ENCODE measurements at places on chromosomes 4 and X. TPM values are rescaled to one million over a fixed set of nuclear protein-coding genes. Genes with fewer than 3 reads are reported as not detected.

GRCh38 chrX:18985186-18985435, 1.2 kb upstream of the PHKA2 start:
- DNase-seq = no peak

DNA sequence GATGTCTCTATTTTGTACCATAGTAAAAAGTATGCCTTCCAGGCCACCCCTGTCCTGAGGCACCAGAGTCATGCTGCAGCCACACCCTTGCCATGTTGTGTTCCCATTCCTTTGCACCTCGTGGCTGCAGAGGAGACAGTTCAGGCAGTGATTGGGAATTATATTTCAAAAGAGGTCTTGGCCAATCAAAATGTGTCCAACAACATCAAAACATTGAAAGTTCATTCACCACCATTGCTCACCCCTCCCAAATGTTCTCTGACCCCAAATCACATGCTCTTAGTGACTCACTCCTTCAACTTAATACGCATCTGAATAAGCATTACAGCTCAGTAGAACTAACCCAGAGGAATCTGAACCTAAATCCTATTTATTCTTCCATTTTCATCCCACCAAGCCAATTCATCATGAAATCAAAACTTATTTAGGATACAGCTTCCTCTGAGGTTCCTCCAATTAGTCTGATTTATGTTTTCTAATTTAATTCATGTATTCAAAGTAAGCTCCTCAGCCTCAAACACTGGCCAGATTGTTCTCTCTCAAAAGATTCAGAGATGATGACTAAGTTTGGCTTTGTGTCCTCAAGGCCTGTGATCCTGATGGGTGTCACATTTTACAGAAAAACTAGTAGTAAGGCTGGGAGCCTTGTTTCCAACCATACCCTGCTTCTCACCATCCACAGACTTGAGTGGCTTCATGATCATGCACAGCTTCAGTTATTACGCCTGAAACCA, 323.2 kb upstream of the INTU start:
- DNase-seq = no peak

- no peak for DNase-seq
Observed at GRCh38 chr4:37243722-37244582, 591 bp upstream of the NWD2 start.

GRCh38 chr4:80360900-80361299, 25.4 kb downstream of the CFAP299 start:
- no peak for DNase-seq

- DNase-seq = no peak
Observed at GRCh38 chr4:184388106-184388505, 86.2 kb downstream of the IRF2 start.

DNA sequence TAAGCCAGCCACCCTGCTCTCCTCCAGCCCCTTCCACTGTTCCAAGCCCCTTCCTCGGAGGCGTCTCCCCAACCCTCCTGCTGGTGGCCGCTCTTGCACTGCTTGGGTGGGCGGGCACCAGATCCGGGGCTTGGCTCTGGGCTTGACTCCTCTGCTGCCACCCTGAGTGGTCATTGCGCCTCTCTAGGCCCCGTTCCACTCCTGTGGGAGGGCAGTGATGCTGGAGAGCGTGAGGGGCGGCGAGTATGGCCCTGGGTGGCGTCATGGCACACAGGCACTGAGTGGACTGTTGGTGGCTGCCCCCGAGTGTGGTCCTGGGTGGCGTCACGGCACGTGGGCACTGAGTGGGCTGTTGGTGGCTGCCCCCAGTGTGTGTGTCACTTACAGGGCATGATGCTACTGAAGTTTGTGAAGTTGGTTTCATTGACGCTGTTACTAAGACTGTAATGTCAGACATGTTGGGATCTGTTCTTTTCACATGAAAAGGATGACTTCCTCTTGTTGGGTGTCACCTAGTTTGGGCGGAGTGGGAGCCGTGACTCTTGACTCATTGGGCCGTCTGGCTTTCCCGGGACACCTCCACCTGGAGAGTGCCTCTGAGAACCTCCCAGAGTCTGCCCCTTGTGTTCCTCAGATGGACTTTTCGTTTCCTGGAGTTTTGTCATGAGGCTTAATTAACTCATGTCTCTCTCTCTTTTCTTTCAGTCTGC, 55.9 kb upstream of the HGFAC start:
- DNase-seq = no peak

- no peak for DNase-seq
Observed at GRCh38 chr4:163949976-163950601, 455.6 kb downstream of the TMA16 start.

- DNase-seq = no peak
Observed at GRCh38 chr4:109703664-109704361, 568 bp upstream of the CASP6 start.

DNA sequence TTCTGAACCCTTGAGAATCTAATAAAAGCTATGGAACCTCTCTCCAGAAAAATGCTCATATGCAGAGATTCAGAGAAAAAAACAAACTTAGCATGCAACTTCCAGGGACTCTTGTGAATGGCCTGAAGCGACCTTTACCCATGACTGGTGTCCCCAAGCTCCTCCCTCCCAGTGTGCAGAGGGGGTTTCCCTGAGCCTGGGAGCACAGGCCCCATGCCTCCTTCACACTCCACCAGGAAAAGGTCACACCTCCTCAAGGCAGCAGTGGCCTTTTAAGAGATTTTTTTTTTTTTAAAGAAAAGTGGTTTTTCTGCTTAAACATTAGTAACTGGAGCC, 13.3 kb upstream of the UBA6 start:
- no peak for DNase-seq

GRCh38 chr4:146053891-146054290, 115.3 kb upstream of the ZNF827 start:
- no peak for DNase-seq

GRCh38 chr4:117327491-117327890, 242.1 kb upstream of the TRAM1L1 start:
- DNase-seq = no peak

- no peak for DNase-seq
Observed at GRCh38 chr4:91330555-91331137, 973.1 kb upstream of the GRID2 start.

- no peak for DNase-seq
Observed at GRCh38 chr4:104615926-104616325, 121.2 kb upstream of the CXXC4 start.

SLIT2 gene
- total RNA-seq = 14.7 TPM

SMC1A gene
- total RNA-seq = 17.6 TPM

CTAG2 gene
- total RNA-seq = not detected

THAP6 gene
- 18.6 TPM for total RNA-seq

DCAF4L1 gene
- total RNA-seq = under 0.01 TPM
